ENCODE measurements at places on chromosomes 5 and 9.
A peak's percentile ranks its signal among the peaks of the same experiment; 100 is the strongest.

- no peak for DNase-seq
These were observed at the start of gene LECT2 for GRCh38 chr5:135954899-135955298. LECT2 (minus strand) TSS chr5:135954983; CDS start chr5:135954833, 150 bp downstream.

GRCh38 chr9:94563548-94563947, 8.7 kb downstream of the PCAT7 start:
- no peak for DNase-seq

DNA sequence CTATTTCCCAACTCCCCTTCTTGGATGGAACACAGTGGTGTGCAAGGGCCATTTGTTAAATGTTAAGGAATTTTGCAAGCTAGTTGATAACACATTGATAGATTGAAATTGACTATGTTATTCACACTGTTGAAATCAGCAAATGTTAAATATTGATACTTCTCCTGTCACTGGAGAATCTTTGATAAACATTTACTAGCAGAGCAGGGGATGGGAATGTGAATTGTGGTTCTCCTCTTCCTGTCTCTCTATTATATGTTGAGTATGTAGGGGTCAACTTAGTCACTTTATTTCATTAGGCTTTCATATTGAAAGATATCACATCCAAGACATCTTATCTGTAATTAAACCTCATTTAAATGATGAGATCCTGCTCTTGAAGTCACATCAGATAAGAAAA, 533.9 kb downstream of the TLR4 start:
- no peak for DNase-seq

DNA sequence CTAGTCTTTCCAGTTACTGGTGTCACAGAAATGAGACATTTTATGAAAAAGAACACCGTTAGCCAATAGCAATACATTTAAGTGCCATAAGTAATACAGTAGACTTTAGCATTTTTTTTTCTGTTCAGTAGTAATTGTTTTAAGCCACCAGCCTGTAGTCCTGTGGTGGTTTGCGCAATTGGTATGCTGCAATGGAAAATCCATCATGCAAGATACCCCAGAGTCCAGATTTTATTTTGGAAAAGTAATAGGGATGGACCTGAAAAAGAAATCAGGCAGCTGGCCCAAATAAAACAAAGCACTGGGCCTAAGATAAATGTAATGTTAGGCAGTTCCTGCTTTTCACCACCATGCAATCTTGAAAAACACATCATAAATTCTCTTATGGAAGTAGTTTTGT, 94.6 kb upstream of the RASGRF2 start:
- peak; percentile 37 for DNase-seq

- DNase-seq, result peak; percentile 55
These were observed 23.0 kb downstream of the CDH10 start for GRCh38 chr5:24621792-24622191.

GRCh38 chr5:151574444-151574996, 16.6 kb downstream of the FAT2 start:
- no peak for DNase-seq

DNA sequence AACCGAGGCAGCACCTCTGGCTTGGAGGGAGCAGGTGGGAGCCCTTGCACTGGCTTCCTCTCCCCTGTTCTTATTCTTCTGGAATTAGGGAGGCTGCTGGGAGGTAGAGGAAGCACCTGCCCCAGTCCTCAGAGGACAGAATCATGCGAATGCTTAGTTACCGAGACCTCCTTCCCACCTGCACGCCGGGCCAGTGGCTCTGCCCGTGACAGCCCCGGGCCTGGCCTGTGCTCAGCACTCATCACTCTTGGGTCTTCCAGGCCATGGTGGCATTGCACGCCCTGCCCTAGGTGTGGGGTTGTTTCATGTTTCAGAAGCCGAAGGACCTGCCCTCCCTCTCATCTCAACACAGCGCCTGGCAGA, 45.3 kb upstream of the NKD2 start:
- no peak for DNase-seq

- peak; percentile 84 for DNase-seq
These were observed 84.1 kb downstream of the FEM1C start for GRCh38 chr5:115460472-115460871.

GRCh38 chr5:176561259-176561658, 12.1 kb downstream of the CDHR2 start:
- no peak for DNase-seq
